NCI-H446 treated with DMSO at 0.1 percent for 48 hours (cell line): ENCODE measurements at places on chromosomes 12 and 14.

- DNase-seq, result no peak
These were observed 87.0 kb downstream of the DNAI7 start for GRCh38 chr12:25107920-25108319.

DNA sequence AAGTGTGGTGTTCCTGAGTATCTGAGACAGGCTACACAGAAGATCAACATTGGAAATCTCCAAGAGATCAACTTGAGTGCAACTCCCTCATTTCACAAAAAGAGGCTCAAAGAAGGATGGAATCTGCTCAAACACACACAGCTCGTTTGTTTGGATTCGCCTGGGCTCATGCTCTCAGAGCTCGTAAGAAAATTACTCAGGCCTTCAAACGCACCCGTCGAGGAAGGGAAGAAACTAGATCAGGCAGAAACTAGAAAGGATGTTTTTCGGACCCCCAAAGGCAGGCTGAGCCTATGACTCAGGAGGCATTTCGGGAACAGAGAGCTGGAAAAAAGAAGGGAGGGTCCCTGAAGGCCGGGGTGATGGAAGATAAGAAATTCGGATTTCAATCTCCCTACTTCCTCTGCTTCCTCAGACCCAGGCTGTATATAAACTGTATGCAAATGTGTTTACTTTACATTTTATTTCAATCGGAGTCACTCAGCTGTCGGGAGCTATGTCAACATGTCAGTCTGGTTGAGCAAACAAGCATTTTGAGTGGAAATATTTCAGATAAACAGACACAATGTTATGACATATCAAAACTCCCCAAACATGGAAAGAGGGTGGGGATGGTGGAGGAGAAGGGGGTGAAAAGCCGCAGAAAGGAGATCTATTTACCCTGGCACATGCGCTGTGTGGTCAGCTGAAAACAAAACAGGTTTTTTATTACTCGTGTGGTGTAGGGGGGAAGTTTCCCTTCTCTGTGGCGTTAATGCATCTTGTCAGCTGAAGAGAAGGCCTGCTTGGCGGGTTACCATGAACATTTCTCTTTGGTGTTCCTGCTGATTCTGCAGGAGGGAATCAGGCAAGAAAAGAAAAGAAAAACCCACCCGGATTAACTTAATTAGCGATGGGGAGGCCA is 129.1 kb upstream of the TBX3 start:
- no peak for DNase-seq

- no peak for DNase-seq
These were observed 43.3 kb downstream of the EFCAB11 start for GRCh38 chr14:89911010-89911919.

- DNase-seq, result no peak
These were observed 20.9 kb downstream of the SYT1 start for GRCh38 chr12:78885466-78885865.

DNA sequence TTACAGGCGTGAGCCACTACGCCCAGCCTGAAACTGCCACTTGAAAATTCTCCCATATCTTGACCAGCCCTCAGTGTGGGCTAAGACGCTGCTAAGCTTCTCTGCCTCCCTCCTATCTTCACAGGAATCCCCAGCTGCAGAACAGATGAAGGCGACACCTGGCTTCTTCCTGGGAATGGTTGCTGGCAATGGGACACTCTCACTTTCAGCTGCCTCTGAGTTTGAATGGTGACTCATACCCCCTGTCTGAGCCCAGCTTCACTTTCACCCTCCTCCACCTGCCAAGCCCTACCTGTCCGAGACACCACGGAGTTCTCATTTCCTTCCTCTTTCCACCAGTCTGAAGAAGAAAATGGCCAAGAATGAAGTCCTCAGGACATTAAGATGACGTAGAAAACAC is 18.3 kb upstream of the VASH1 start:
- DNase-seq, result no peak
